Stomach (tissue), 19 donors: ENCODE measurements at places on chromosomes 16 and 17. TPM values are rescaled to one million over a fixed set of nuclear protein-coding genes. Genes with fewer than 3 reads are reported as not detected.

DNA sequence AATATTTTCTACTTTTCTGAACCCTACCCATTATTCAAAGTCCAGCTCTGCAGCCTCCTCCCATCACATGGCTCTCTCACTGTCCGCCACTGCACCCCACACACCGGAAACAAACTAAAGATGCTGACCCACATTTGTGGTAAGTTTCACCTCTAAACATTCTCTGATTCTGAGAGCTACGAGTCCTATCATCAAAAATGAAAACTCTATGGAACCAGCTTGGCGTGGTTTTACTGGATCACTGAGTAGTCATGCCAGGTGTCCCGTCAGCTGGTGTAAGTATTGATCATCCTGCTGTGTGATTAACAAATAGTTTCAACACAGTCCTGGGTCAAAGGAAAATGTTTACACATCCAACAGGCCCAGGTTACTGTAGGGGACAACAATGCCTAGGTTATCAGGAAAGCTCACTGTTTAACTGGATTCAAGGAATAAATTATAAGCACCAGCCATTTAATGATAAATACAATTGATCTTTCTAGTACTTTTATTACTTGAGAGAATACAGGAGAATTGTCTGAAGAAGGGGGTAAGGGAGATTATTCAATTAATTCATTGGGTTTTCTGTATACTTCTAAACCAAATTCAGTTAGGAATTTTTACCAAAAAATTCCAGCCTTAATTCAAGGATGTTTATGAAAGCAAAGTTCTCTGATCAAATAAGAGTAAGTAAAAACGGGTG lies 33.9 kb downstream of the CYTH1 start:
- DNase-seq: no peak

DNA sequence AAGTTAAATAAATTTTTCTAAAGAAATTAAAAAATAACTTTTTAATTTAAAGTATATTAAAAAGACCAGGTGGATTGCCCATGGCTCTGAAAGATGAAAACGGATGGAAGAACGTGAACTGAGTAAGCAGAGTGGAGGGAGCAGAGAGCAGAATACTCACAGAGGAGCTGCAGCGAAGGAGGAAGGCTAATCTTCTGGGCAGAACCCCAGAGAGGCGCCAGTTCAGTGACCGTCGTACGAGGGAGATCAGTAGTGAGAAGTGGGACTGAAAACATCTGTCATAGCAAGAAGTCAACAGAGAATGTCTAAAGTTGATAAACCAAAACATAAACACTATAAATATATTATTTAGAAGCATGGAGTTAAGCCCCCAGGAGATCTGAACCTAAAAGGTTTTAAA lies 34.9 kb downstream of the UBE2G1 start:
- peak; percentile 29 for DNase-seq

- DNase-seq: no peak
These were observed 70.0 kb upstream of the PMFBP1 start for GRCh38 chr16:72241930-72242329.

GRCh38 chr16:17448640-17449638 lies 21.8 kb downstream of the XYLT1 start:
- peak; percentile 39 for DNase-seq

- no peak for DNase-seq
These were observed 7.1 kb upstream of the ABCC12 start for GRCh38 chr16:48162839-48163410.

GRCh38 chr17:33871720-33872540 lies 383.2 kb upstream of the CCL2 start:
- DNase-seq: peak; percentile 40

Gene SHMT1
- total RNA-seq: 41.5 TPM

Gene CCL8
- total RNA-seq: not detected
